Activated CD4-positive, alpha-beta T cell treated with anti-CD3 and anti-CD28 coated beads, Interleukin-2, amount 10 ng/mL, durations not matched to agents 24 days and 14 days (primary cell): ENCODE measurements at places on chromosomes 16 and 17.

DNA sequence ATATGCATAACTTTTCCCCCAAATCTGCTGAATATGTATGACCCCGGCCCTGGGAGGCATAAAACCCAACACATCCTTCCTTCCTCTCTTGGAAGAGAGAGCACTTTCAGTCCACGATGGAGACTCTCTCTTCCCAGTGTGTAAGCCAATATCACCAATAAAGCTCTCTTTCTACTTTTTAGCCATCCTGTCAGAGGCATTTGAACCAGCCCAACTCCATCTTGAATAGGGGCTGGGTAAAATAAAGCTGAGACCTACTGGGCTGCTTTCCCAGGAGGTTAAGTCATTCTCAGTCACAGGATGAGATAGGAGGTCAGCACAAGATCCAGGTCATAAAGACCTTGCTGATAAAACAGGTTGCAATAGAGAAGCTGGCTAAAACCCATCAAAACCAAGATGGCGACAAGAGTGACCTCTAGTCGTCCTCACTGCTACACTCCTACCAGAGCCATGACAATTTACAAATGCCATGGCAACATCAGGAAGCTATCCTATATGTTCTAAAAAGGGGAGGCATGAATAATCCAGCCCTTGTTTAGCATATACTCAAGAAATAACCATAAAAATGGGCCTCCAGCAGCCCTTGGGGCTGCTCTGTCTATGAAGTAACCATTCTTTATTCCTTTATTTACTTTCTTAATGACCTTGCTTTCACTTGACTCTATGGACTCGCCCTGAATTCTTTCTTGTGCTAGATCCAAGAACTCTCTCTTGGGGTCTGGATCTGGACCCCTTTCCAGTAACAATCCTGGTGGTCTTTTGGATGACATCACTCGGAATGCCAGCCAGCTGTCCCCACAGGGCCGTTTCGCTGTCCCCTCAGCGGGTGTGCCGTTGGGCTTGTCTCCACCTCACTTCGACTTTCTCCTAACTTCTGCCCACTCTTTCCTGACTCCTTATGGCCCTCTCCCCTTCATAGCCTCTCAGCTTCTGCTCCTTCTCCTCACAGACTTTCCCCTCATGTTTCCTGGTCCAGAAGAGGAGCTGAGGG, 53.4 kb upstream of the NKD1 start:
- no peak for DNase-seq

- DNase-seq, result no peak
Observed at GRCh38 chr17:78707016-78707415, 75.1 kb downstream of the CYTH1 start.

GRCh38 chr16:21626659-21627277, 25.6 kb downstream of the IGSF6 start:
- DNase-seq, result peak; percentile 69

DNA sequence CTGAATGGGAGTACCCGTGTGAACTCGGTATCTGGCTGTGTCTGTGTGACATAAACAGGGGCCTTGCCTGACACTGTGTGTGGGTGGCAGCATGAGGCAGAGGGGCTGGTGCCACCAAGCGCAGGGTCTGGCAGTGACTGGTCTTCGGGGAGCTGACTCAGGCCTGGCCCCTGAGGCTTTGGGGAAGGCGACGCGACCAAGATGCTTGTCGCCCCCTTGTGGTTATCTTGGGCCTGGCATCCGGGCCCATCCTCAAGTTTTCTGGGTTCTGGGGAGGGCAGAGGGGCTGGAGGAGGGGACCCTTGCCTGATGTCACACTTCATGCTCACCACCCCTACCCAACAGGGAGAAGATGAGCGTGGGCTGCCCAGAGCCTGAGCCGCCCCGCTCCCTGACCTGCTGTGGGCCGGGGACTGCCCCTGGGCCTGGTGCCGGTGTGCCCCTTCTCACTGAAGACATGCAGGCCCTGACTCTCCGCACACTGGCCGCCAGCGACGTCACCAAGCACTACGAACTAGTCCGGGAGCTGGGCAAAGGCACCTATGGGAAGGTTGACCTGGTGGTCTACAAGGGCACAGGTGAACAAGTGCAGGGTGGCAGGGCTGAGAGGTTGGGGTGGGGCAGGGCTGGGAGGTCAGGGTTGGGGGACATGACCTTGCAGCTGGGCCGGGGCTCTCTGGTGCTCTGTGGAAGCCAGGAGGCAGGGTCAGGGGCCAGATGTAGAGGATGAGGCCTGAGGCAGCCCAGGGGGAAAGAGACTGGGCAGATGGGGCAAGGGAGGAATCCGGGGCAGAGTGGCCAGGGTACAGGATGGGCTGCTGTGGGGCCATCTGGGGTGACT, 24.9 kb downstream of the SBK1 start:
- peak; percentile 92 for DNase-seq

DNA sequence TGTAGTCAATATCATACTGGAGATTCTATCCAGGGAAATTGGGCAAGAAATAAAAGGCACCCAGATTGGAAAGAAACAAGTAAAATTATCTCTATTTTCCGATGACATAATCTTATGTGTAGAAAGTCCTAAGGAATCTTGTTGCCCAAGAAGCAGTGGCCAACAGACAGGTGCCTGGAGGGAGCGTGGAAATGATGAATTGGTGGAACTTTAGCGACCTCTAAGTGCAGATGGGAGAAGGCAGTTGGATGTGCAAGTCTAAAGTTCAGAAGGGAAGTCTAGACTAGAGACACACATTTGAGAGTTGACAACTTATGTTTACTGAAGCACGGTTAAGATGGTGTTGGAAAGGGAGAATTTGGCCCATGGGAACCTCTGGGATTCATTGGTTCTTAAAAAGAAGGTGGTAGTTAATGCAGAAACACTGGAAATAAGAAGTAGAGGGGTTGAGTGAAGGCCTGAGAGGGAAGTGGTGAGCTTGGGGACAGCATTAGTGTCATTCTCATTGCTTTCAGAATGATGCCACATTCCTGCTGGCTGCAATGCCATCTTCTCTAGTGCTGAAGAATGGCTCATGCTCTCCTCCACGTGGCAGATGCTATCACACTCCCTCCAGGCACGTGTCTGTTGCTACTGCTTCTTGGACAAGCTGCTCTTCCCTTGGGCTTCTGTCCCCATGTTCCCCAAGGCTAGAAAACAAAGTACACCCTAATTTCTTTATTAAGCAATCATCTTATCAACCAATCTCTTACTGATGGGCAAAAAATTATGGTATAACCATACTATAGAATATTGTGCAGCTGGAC, 24.0 kb downstream of the TAT start:
- DNase-seq, result no peak

DNA sequence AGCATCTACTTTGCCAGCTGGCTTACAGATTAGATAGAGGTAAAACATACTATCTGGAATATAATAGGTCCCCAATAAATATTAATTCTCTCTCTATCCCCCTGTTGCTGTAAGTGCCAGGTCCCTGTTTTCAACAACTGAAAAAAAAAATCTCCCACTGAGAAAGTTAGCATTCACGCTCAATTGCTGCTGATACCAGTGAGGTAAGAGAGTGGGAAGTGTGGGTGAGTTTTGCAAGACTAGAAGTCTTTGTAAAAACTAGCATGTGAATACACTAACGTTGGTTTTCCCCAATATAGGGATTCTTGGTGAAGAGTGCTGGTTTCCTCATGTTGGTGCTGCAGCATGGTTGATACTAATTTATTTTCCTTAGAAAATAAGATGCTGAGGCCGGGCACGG, 11.7 kb upstream of the TAOK1 start:
- no peak for DNase-seq

GRCh38 chr16:8935989-8936388, 27.7 kb downstream of the USP7 start:
- no peak for DNase-seq

- peak; percentile 88 for DNase-seq
Observed at GRCh38 chr16:48366165-48367093, 18.8 kb downstream of the SIAH1 start.

DNA sequence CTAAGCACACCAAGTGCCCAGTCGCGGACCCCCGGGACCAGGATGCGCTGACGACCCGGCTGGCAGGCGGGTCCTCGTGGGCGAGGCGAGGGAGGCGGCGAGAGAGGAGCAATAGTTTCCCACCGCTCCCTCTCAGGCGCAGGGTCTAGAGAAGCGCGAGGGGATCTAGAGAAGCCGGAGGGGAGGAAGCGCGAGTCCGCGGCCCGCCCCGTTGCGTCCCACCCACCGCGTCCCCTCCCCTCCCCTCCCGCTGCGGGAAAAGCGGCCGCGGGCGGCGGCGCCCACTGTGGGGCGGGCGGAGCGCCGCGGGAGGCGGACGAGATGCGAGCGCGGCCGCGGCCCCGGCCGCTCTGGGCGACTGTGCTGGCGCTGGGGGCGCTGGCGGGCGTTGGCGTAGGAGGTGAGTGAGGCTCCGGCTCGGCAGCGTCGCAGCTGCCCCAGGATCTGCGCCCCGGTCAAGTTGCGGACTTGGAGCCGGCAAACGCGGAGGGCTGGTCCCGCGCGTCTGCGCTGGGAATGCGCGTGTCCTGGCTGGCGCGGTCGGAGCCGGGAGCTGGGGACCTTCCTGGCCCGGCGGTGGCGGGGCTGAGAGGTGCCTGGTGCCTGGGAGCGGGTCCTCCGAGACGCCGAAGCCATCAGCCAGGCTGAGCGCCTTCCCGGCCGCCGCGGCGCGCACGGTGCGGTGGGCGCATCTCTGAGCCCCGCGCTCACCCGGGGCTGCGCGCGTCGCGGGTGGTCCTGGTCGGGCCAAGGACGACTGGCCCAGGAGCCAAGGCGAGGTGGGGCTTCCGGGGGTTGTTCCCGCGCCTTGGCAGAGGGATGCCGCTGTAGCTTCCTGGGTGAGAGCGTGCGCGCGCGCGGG, at the start of gene ITGB3:
Gene ITGB3 (plus strand): TSS at position 287 of the 862 bp plus-strand sequence. CDS start 35 bp downstream, at position 322.
- peak; percentile 89 for DNase-seq

- no peak for DNase-seq
Observed at GRCh38 chr16:76190480-76190879, 86.7 kb upstream of the CNTNAP4 start.

- DNase-seq, result peak; percentile 86
Observed at GRCh38 chr16:10878644-10879501, 1.9 kb downstream of the CIITA start.

- DNase-seq, result no peak
Observed at GRCh38 chr16:9738690-9739089, 443.5 kb downstream of the GRIN2A start.

DNA sequence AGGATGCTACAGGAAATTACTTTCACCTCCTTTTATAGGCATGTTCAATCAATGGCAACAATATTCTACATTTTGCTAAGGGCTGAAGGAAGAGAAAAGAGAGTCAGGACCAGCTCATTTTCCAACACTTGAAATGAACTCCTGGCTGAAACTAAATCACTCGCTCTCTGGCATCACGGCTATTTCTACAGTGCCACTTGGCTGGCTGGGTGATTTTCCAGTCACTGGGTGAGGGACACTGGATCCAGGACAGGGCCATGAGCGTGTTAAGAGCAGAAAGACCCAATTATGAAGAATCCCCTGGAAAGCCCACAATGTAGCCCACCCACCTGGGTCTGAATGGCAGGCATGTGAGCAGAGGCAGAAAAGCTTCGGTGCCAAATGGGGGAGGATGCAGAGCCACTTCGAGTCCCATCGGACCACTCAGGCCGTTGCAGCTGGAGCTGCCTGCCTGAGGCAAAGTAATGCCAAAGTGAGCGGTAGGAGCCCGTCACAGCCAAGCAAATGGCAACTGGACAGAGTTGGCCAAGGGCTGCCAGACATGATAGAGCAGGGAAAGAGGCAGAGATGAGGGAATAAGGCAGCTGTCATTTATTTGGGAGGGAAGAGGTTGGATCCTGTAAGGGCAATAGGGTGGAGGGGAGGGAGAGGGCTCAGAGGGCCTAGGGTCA, 246.2 kb downstream of the STX8 start:
- no peak for DNase-seq

DNA sequence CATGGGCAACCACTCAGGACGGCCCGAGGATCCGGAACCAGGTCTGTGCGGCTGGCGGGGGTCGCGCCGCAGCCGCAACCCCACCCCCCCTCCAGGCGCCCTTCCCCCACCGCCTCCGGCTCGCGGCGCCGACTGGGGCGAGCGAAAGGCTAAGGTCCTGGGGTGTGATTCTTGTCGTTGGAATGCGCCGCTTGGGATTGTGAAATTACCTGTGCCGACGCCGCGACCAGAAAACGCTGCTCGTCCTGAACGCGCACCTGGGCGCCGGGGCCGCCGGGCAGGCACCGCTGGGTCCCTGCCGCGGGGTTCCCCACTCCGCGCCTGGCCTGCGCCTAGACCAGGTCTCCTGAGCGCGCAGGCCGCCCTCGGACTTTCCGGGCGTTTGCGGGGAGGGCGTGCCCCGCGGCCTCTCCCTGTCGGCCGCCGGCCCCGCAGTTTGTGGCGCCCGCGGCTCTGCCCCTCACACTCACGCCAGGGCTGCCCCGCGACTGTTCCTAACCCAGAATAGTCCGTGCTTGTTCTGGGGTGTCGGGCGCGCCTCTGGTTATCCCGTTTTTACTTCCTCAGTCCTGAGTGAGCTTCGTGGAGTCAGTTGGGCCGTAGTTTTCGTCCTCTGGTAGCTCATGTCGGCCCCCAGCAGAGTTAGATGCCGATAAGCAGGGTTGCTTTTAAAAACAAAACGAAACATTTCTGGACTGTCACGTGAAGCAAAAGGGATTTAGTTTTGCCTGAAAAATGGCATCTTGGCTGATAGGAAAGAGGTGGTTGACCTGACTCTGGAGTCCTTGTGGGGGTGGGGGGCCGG, 147.2 kb downstream of the SPECC1 start:
- peak; percentile 76 for DNase-seq

GRCh38 chr16:3131755-3132377, 3.0 kb upstream of the ZNF213 start:
- DNase-seq, result peak; percentile 86

DNA sequence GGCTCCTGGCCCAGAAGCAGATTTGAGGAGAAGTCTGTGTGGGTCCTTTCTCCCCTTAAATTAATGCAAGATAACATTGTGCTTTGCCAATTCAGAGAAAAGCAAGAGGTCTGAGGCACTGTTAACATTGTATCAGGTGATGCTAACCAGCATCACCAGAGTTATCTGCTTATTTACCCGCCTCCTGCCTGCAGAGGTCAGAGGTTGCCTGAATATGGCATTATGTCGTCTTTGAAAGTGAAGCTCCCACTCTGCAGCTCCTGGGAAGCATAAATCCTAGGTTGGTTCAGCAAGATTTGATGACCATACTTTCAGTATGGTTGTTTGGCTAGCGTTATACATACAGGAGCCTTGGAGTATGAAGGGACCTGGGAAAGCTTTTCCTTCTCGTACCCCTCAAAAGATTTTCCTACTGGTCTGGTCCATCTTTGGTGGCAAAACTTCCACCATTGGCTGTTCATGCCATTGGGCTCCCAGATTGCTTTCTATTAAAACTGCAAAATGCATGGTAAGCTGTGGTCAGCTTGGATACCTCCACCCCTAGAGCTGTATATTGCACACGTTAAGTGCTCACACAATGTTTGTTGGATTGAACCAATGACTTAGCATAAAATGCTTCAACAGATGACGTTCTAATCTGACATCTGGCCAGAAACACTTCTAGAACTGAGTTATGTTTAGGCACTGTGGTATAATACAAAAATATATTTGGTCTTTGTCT, 24.1 kb downstream of the CHD9 start:
- no peak for DNase-seq

- DNase-seq, result no peak
Observed at GRCh38 chr16:78485188-78485916, 385.9 kb downstream of the WWOX start.

GRCh38 chr16:11091021-11091785, 146.8 kb downstream of the CLEC16A start:
- peak; percentile 69 for DNase-seq

- DNase-seq, result peak; percentile 70
Observed at GRCh38 chr17:42670789-42671657, 5.8 kb downstream of the PLEKHH3 start.

- DNase-seq, result no peak
Observed at GRCh38 chr17:44374306-44375195, 10.9 kb upstream of the FAM171A2 start.
